ENCODE measurements at places on chromosomes 4 and X.
A peak's percentile ranks its signal among the peaks of the same experiment; 100 is the strongest.

GRCh38 chrX:150063674-150064073 is 125.4 kb upstream of the EOLA2 start:
- DNase-seq: no peak

DNA sequence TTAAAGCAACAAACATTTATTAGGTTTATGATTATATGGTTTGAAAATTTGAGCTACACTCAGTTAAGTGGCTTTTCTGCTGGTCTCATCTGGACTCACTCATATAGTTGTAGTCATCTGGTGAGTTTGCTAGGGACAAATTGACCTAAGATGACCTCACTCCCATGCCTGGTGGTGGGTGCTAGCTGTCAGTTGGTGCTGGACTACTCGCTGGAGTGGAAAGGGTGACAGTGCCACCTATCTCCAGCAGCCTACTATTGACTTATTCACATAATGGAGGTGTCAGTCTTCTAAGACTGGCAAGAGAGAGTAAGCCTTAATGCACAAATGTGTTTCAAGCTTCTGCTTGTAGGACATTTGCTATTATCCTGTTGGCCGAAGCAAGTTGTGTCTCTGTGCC is 88.2 kb downstream of the TASL start:
- no peak for DNase-seq

DNA sequence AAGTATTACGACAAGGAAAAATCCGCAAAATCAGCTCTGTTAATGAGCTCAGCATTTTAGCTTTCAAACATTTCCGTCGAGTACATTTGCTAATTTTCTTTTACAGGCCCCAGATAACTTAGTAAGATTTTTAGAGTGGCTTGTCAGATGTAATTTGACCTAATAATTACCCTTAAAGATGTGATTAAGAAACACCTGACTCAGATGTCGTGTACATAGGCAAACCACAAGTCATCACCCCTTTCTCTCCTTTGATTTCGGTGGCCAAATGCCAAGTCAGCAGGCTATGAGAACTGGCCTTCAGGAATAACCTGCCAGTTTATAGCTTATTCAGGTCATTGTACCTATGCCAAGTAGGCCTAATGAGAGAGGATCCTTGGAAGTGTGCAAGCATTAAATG is 369.6 kb downstream of the PCDH7 start:
- DNase-seq: no peak

DNA sequence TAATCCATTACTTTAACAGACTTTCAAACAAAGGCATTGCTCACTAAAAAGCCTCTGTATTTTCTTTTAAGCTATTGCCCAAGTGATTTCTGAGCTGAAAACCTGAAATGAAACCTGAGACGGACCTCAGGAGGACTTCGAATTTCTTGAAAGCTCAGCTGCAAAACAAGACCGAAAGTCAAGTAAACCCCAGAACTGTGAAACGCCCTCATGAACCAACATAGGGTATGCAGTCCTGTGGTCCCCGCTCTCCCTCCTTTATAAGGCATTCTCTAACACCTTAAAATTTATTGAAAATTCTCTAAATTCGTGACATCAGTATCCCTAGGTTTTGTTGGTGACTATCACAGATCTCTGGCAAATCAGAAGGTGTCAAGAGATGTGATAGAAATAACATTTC is 91.8 kb downstream of the SHISA3 start:
- DNase-seq: no peak

- DNase-seq: no peak
Measured at GRCh38 chr4:153418121-153418520, 48.0 kb upstream of the TMEM131L start.

- DNase-seq: no peak
Measured at GRCh38 chrX:110086916-110087484, 84.1 kb downstream of the TMEM164 start.

DNA sequence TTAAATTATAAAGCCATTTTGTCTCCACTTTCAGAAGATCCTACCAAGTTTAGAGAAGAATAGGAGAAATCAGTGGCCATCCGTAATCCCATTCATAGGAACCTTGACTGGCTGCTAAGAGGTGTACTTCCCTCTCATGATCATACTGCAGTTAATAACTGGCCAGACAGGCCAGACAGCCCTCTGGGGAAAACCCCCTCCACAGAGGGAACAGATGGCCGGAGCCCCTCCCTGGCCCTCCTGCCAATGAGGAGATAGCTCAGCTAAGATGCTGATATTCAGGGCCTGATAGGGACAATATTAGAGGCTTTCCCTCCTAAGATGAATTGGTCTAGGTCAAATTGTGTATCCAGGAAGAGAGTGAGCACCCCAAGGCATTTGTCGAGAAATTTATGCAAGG is 200.0 kb upstream of the MAOA start:
- DNase-seq: no peak

DNA sequence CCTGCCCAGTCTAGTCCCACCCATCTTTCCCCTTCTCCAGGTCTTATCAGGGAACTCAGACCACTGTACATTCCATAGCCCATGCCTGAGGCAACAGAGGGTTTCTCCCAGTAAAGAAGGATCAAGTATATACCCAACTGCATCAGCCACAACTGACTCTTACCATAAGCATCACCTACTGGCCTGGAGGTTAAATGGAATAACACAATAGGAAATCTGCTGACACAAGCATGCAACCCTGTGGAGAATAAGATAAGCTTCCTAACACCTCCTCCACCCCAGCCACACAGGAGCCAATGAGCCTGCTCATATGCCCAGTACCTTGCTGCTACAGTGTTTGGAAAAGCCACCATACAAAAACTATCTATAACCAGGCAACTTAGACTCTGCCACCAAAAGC is 34.6 kb upstream of the PLK4 start:
- no peak for DNase-seq

DNA sequence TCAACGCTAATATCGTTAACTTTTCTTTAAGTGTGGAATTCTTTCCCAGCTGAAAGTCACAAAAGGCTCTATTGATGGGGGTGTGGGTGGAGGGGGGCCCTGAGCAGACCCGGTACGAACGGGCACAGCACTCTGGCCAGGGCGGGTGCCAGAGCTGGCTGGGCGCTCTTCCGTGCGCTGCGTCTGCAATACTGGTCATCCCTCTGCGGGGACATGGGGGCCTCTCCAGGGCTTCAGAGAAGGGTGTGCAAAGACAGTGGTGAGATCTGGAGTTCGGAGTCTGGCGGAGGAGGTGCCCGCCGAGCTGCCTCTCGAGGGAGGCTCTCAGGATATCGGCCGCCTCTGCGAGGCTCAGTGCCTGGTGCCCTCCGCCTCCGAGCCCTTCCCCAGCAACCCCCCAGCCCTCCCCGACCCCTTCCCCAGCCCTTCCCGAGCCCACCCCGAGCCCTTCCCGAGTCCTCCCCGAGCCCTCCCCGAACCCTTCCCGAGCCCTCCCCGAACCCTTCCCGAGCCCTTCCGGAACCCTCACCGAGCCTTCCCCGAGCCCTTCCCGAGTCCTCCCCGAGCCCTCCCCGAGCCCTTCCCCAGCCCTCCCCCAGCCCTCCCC is 34.3 kb downstream of the FGFRL1 start:
- no peak for DNase-seq

DNA sequence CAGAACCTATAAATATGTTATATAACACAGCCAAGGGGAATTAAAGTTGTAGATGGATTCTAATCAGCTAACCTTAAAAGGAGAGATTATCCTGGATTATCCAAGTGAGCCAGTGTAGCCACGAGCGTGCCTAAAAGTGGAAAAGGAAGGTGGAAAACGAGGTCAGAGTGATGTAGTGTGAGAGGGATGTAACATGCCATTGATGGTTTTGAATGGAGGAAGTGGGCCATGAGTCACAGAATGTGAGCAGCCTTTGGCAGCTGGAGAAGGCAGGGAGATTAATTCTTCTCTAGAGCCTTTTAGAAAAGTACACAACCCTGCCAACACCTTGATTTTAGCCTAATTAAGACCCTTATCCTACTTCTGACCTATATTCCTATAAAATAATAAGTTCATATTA is 149.1 kb downstream of the SLC39A8 start:
- DNase-seq: no peak

- DNase-seq: no peak
Measured at GRCh38 chr4:118005883-118006282, 28.4 kb upstream of the NDST3 start.

DNA sequence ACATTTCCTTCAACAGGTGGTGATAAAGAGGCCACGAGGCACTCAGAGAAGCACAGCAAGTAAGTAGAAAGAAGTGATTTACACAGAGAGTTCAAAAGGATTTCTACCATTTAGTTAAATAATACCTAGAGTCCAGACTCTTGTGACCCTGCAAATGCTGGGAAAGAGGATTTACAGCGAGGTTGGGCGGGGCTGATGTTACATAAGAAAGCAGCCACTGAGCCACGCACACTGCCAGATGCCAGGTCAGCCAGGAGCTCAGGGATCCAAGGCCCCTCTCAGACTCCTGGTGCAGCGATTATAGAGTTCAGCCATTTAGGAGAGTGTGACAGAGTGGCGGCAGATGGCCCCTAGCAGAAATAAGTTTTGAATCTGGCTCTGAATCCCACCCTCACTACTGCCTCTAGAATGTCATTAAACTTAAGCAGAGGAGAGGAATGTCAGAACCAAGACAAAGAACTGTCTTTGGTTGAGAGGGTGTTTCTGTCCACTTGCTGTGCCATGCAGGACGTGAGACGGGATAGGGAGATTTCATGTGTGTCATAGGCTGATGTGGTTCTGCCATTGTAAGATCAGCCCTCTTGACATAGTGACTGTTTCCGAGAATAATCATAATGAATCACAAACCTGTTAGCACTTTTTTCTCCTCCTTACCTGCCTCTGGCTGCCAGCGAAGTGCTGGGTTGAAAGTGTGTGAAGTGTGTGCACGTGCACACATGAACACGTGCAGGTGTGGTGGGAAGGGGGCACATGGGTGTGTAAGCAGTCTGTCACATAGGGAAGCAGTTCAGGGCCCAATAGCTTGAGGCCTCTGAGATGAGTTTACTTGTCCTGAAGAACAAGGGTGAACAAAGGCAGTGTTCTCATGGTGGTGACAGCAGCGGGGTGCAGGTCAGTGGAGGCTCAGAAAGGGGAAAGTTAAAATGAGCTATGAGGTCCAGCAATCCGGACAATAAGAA is 50.1 kb downstream of the MFAP3L start:
- DNase-seq: no peak

DNA sequence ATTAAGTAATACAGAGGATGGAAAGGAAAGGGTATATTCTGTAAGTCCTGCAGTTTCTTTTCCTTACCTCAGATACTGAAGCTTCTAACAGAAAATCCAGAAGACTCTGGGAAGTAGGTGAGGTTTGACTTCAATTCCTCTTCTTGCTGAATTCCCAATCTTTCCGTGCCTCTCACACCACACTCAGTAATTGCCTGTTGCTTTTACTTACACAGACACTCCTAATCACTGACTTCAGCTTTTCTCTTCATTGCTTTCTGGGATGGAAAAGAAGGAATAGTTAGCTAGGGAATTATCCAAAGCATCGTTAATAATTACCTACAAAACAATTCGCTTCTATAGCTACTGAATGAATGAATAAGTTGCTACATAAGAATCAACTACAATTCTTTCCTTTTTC is 163.6 kb downstream of the FBXO8 start:
- no peak for DNase-seq

DNA sequence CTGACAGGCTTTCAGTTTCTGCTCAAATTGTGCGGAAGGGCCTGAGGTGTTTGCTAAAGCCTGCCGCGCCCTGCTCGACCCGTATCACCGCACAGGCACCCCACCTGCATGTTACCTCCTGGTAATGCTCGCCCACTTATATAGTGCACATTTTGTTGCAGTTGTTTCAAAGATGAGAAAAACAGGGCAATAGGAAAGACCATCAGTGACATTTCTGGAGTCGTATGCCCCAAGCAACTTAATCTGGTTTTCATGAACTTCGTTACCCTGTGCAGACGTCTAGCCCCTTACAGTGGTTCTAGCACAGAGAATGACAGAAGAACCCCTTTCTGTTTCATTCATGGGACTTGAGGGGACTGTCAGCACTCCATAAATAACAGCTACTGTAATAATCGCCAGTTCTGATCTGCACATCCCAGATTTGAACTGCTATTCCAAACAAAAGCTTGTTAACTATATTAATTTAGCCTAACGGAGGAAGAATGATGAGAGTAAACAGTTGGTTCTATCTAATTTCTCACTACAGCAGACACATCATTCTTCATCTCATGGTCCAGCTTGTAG is 940 bp upstream of the DCTD start:
- DNase-seq: no peak

GRCh38 chr4:10205223-10205622 is 88.6 kb upstream of the WDR1 start:
- no peak for DNase-seq

DNA sequence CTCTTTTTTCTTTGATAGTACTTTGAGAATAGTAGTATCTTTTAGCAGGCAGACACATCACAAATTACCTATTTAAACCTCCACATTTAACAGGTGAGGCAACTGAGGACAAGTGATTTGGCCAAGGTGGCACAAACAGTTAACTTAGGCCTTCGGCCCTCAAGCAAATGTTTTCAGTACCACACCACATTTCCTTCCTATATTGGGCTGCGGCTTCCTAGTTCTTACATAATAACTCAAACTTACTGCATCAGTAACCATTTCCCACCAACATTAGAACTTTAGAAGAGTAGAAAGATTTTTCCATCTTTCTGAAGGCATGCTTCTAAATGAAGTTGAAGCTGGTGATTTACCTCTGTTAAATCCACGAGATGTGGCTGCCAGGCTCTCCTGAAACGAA is 63.2 kb upstream of the SLC4A4 start:
- DNase-seq: no peak

DNA sequence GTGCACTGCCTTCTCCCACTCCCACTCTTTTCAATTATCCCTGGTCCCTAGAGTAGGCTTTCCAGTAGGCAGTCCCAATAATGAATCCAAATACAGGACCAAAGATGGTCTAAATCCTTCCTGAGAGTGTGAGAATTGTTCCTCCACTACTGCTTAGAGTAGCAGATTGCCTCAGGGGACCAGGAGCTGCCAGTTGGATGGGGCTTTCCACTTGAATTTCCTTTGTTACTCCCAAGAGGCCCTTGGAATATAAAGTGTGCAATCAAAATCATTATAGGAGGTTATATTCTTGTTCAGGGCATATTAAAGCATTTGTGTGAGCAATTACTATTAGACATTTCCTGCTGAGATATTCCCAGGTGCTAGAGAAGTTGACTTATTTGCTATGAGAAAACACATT is 156.6 kb upstream of the TLL1 start:
- peak; percentile 25 for DNase-seq

GRCh38 chr4:6448476-6449170 is 23.8 kb downstream of the PPP2R2C start:
- DNase-seq: no peak

GRCh38 chrX:105618393-105619101 is 203.8 kb upstream of the NRK start:
- DNase-seq: no peak

DNA sequence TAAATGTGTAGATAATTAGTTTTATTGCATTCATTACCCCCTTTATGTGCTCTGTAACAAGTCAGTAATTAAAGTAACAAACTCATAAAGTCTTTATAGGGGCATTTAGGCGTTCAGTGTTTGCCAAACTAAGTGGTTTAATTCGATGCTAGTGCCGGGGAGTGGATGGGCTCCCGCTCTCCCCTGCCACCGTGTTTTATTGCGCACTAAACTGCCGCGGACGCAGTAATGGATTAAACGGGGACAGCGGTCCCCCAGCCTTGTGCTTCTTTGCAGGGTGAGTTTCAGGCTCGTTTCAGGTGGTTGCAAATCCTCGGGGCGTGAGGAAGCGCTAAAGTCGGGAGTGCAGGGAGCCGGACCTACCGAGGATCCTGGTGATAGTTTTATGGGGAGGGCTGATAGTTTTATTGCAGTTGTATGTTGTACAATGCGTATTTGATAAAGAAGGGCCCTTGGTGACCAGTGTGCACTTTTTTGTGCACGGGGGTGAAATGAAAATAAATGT is 1.6 kb upstream of the PHOX2B start:
- no peak for DNase-seq

Data from NCI-H2171 (cell line).